ENCODE measurements at places on chromosomes 6 and 20.

DNA sequence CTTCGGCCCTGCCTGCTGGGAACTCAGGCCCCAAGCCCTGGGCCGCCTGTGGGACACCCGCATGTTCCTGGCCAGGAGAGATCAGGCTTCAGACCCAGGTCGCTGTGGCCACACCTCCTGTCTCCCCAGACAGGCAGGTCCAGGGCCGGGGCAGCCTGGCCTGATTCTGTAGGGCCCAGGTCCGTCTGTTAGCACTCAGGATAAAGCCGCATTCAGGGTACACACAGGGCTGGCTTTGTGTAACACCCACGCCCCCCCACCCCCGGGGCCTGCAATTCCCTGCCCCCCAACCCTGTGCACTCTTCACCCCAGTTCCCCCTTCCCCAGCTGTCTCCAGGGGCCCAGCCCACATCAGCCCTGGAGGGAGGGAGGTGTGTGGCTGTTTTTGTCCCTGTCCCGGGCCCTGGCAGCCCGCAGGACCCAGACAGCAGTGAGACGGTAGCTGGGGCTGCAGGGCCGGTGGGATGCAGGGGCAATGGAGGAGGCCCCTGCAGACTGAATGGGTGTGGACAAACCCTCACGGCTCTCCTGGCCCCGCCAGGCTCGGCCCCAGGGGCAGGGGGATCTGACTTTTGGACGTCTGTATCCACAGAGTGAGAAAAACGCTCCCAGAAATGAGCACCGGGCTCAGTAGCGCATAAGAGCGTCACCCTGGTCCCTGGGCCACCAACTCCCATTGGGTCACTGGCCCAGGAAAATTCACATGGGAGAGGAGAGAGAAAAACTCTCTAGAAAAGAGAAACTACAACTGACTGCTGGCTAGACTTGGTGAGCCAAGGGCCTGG is 42.4 kb upstream of the ZBP1 start:
- DNase-seq = peak; percentile 17
- H3K36me3 ChIP-seq = no peaks in the 10 kb centered on the region
- no peaks in the 10 kb centered on the region for H3K27me3 ChIP-seq
- no peak overlapping the region for H3K27ac ChIP-seq
- H3K4me1 ChIP-seq = peaks cover 11% of the 10 kb centered on the region

- no peak overlapping the region for H3K27ac ChIP-seq
- peaks cover 6% of the 10 kb centered on the region for H3K27me3 ChIP-seq
- no peak overlapping the region for H3K4me3 ChIP-seq
- DNase-seq = no peak
These were observed 61.0 kb downstream of the EDN3 start for GRCh38 chr20:59361411-59361810.

- no peak overlapping the region for H3K4me3 ChIP-seq
- no peaks in the 10 kb centered on the region for H3K27me3 ChIP-seq
- peaks cover 20% of the 10 kb centered on the region for H3K4me1 ChIP-seq
- peaks cover 12% of the 10 kb centered on the region for H3K36me3 ChIP-seq
- H3K27ac ChIP-seq = no peak overlapping the region
- no peak for DNase-seq
These were observed 56.4 kb downstream of the RALY start for GRCh38 chr20:34049897-34050695.

- peaks cover 33% of the 10 kb centered on the region for H3K27me3 ChIP-seq
- DNase-seq = no peak
- H3K27ac ChIP-seq = no peak overlapping the region
- no peak overlapping the region for H3K4me3 ChIP-seq
- H3K4me1 ChIP-seq = peaks cover 1% of the 10 kb centered on the region
These were observed 4.0 kb upstream of the CAP2 start for GRCh38 chr6:17389274-17389847.

- no peaks in the 10 kb centered on the region for H3K27me3 ChIP-seq
- H3K27ac ChIP-seq = no peak overlapping the region
- H3K4me1 ChIP-seq = no peaks in the 10 kb centered on the region
These were observed 98.1 kb downstream of the RALGAPA2 start for GRCh38 chr20:20614391-20614790.
